ENCODE measurements at places on chromosomes 4 and X.

DNA sequence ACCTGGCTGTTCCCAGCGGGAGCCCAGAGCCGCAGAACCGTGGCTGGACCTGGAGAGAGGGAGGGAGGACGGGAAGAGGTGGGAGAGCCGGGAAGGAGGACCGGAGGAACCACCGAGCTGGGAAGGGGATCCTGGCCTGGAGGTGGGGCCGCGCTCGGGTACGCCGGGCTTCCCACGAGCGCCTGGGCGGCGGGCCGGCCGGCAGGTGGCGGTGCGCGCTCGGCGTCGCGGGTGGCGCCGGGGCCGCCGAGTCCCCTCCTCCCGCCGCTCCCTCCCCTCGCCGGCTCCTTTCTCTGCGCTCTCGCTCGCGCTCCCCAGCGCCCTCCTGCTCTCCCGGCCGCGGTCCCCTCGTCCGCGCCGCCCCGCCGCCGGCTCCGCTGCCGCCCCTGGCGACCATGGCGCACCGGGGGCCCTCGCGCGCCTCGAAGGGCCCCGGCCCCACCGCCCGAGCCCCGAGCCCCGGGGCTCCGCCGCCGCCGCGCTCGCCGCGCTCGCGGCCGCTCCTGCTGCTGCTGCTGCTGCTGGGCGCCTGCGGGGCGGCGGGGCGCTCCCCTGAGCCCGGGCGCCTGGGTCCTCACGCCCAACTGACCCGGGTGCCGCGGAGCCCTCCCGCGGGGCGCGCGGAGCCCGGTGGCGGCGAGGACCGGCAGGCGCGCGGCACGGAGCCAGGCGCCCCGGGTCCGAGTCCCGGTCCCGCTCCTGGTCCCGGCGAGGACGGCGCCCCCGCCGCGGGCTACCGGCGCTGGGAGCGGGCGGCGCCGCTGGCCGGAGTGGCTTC, at the start of gene SORCS2:
SORCS2 (plus strand) TSS at position 287 of the 778 bp plus-strand sequence.
- DNase-seq, result peak; percentile 37

- peak; percentile 50 for DNase-seq
Observed at GRCh38 chr4:140152013-140152703, 1.8 kb downstream of the MAML3 start.

- DNase-seq, result peak; percentile 59
Observed at GRCh38 chr4:188439641-188440311, 300.5 kb downstream of the TRIML1 start.

DNA sequence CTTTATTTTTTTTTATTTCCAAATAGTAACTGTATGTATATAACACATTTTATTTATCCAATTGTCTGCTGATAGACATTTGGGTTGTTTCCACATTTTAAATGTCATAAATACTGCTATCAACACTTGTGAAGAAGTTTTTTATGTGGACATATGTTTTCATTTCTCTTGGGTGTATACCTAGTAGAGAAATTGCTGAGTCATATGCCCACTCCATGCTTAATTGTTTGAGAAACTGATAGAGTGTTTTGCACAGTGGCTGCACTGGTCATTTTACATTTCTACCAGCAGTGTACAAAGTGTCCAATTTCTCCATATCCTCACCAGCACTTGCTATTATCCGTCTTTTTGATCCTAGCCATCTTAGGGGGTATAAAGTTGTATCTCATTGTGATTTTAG, 567.8 kb downstream of the GBA3 start:
- DNase-seq, result no peak

DNA sequence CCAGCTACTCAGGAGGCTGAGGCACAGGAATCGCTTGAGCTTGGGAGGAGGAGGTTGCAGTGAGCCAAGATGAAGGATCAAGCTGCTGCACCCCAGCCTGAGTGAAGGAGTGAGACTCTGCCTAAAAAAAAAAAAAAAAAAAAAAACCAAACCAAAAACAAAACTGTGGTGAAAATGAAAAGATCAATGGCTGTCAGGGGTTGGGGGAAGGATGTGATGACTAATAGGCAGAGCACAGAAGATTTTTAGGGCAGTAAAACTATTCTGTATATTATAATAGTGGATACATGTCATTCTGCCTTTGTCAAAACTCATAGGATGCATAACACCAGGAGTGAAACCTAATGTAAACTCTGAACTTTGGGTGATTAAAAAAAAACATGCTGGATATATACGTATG, 69.9 kb upstream of the ELOVL6 start:
- DNase-seq, result no peak

GRCh38 chrX:96446524-96446923, 238.1 kb upstream of the DIAPH2 start:
- no peak for DNase-seq

- no peak for DNase-seq
Observed at GRCh38 chr4:139315221-139315675, 13.0 kb upstream of the NDUFC1 start.

- no peak for DNase-seq
Observed at GRCh38 chr4:24745172-24745895, 50.0 kb upstream of the SOD3 start.

- DNase-seq, result no peak
Observed at GRCh38 chr4:180054291-180054690, 2188.9 kb upstream of the TENM3 start.

GRCh38 chrX:28108186-28108945, 127.1 kb upstream of the DCAF8L1 start:
- no peak for DNase-seq

DNA sequence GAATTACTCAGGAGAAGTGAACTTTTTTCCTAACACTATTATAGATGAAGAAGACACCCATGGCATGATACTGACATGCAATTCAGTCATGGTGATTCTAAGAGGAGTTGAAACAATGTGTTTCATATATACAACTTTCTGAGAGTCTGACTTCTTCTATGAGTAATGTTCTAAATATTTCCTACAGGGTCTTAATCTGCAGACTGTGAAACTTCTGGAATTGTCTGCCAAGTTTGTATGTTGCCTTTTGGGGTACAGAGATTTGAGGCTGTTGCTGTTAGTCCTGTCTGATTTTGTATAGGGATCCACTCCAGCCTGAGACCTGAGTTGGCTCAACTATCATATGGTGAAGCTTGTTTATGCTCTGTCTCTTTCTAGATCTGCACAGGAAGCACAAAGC, 160.6 kb upstream of the GATB start:
- no peak for DNase-seq

DNA sequence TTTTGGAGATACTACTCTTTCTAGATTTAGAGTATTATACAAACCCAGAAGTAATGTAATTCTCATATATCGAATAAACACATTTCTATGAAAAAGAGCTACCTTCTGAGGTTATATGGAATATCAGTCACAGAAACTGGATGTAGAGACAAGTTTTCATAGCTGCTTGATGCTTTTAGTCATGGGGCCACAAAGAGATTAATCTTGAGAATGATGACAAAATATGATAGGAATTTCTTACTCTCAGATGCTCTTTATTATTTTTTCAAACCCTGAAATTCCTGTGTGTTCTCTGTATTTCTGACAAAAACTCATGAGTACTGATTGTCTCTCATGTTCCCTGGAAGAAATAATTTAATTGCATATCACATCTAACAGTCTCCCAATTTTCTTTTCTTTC, 662.5 kb downstream of the RAPGEF2 start:
- no peak for DNase-seq

DNA sequence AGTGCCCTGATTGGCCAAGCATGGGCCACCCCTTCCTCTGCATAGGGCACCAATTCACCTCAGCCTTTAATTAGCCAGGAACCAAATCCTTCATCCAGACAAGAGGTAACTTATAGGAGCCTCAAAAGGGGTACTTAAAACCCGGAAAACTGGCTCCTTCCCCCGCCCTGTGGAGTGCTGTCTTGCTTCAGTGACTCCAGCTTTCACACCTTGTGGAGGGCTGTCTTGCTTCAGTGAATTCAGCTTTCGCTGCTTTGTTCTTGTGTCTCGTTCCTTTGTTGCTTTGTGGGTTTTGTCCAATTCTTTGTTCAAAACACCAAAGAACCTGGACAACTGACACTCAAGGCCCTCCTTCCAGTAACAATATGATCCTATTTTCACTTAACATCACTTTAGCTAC, 82.2 kb upstream of the FRG1 start:
- DNase-seq, result no peak

DNA sequence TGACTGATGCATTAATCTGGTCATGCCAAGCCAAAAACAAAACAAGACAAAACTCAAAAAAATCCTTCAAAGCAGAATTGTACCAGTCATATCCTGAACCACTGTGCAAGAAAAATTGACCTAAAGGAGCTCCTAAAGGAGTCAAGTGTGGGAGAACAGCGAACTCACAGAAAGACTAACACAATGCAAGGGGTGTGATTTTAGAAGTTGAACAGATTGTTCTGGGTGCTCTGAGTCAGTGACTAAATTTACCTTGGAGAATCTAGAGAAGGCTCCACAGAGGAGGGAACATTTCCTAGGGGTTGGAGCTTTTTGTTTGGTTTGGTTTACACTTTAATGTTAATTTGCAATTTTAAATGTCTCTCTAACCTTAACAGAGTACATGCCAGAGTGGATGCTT, 48.9 kb upstream of the PHF8 start:
- no peak for DNase-seq

GRCh38 chrX:29851857-29852605, 363.3 kb upstream of the MAGEB2 start:
- DNase-seq, result no peak

DNA sequence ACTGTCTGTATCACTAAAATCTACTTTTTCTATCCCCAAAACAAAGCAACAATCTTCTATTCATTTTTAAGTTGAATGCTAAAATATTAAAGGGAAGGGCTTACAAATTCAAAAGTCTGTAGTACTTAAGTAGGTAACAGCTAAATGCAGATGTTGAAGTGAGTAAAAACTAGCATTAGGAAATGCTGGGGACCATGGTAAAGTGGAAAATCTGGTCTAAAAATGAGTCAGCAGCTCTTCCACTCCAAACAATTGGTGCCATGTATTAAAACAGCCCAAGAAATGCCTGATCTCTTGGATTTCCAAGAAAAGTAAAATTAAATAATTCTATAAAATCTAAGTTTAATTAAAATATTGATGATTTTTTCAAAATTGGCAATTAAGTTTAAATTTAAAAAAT, 73.3 kb upstream of the PPP3CA start:
- DNase-seq, result no peak

- no peak for DNase-seq
Observed at GRCh38 chrX:15277604-15278003, 7.7 kb upstream of the ASB9 start.

DNA sequence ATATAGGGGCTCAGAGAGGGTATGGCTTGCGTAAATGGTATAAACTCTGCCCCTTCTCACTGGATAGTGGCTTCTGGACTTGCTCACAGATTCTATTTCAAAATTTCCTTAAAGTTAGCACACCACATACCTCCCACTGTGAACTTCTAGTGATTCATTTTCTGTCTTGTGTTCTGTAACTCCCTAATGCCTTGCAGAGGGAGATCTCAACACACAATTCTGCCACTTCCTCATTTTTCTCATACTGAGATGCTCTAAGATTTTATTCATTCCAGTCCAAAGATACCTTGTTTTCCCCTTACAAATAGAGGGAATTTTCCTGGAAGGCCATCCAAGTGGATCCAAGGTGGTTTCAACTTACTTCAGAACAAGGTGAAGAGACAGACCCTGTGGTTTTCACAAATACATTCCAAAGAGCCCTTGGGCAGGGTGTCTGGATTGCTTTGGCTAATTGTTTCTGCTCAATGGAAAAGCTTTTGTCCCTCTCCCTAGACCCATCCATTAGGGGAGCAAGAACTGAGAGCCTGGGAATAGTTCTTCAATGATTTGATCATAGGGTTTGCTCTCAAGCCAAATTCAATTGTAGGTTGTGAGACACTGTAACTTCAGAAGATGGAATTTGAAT, 52.1 kb upstream of the CAPN6 start:
- no peak for DNase-seq

DNA sequence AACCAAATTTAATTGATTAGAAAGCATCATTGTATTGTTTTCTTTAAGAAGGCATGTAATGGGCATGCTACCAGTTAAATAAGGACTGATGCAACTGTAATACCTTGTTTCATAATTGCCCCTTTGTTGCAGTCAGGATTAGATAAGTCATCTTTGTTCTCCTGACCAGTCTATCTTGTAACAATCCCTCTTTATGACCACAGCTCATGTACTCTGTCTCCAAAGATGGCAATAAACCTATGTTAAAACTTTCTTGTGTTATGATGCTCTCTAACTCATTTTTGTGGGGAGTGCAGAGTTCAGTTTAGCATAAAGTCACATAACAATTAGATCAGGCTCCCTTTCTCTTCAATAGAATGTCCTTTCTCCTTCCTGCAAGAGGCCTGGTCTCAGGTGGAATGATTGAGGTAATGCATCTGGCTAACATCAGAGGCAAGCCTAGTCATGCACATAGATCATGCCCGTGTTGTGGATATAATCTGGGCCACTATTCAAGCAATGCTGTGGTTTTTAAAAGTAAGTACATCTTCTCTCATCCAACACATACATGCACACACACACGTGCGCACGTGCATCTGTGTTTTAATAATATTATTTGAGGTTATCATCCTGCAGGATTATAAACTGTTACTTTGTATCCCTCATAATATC, 45.6 kb downstream of the TMEM154 start:
- DNase-seq, result no peak

DNA sequence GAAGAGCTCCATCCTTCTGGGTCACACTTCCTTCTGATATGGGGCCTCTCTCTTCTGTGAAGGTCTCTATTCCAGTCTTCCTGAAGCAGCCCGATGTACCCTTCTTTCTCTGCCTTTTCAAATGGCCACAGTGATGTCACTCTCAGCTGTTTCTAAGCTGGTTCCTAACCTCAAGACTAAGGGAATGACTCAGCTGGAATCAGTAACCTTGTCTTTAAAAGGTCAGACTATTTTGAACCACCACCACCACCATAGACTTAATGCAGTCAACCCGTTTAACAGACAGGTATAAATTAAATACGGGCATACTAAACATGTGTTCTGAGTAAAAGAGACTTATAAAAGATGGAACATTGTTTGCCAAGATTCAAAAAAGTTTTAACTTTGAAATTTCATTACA, 121.0 kb downstream of the PPA2 start:
- no peak for DNase-seq

DNA sequence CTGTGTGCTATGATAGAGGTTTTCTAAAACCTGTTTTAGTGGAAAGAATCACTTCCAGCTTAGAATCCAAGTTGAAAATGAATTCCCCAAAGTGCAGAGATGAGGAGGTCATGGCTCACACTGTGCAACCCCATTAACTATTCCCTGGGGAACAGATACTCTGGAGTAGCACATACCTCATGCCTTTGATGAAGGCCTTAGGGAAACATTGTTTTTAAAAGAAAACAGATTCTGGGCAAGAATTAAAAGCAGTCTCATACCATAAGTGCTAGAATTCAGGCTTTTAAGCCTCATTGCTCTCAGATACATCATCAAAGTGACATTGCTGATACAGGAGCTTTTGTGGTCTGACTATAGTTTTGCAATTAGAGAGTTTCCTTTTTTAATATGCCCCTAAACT, 115.1 kb downstream of the NDST4 start:
- DNase-seq, result no peak

DNA sequence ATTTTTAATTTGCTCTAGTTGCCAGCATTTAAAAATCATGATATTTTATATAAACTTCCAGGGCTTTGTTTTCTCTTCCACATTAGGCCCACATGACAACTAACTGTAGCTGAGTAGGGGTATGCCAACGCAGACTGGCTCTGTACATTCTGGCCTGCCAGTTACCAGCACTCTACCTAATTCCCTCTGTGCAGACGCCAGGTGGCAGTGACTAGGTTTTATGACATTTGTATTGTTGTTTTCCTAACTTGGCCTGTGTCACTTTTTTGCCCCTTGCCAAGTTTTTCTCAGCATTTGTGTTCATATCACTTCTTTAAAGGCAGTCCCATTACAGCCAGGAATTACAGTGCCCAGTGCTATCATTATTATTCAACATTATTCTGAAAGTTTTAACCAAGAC, 347.5 kb downstream of the NKX6-1 start:
- DNase-seq, result no peak

GRCh38 chr4:10925996-10926395, 241.4 kb upstream of the CLNK start:
- no peak for DNase-seq

Measured in NCI-H510A treated with DMSO at 0.1 percent for 48 hours (cell line).